ENCODE measurements at places on chromosomes 7 and 10.

GRCh38 chr10:43749145-43749576 lies 100.5 kb upstream of the ZNF32 start:
- no peak for DNase-seq

- DNase-seq, result no peak
Observed at GRCh38 chr10:62614389-62615157, 189.9 kb upstream of the ADO start.

- DNase-seq, result no peak
Observed at GRCh38 chr7:53397911-53398310, 362.5 kb downstream of the POM121L12 start.

DNA sequence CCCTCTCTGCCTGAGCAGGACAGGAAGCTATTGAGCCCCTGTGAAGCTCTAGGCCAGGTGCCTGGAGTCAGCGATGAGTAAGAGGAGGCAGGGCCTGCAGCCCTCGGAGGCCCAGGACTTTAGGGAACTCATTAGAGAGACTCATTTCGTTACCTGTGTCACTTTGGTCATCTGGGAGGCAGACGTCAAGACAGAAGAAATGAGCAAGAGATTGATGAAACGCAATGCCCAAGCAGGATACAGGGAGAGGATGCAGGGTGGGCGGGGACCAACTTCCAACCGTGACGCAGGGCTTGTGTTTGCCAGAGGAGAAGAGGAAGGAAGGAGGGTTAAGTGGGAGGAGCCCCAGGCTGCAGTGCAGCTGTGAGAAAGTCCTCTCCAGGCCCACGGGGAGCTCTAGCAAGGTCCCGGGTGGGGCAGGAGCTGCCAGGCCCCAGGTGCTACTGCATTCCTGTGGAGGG lies 26.4 kb upstream of the GNA12 start:
- DNase-seq, result no peak

DNA sequence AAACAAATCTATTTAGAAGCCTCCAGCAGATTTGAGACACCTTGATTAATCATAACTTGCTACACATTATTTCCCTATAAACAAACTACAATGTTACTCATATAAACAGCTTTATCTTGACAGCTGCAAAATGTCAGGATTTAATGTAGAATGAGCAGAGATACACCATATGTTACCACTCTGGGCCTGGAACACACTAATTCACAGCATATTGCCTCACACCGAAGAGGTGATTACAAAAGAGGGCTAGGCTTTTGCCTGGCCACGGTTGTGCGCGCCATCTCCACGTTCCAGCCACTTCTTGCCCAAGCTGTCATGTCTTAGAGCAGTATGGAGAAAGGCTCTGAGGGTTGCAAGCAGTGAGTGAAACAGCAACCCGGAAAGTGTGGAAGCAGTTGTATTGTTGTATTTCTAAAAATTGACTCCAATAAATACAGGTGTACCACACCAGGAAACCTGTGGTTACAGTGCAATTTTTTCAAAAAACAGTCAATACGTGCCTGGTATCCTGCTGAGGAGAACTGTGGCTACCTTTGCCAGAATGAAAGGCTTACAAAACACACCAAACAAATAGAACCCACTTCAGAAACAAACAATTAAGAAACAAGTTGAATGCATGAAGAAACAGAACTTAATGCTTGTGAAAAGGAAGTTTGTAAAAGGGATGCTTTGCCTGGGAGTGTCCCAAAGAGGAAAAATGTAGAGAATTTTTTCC lies 498.1 kb downstream of the PLXNA4 start:
- DNase-seq, result no peak

DNA sequence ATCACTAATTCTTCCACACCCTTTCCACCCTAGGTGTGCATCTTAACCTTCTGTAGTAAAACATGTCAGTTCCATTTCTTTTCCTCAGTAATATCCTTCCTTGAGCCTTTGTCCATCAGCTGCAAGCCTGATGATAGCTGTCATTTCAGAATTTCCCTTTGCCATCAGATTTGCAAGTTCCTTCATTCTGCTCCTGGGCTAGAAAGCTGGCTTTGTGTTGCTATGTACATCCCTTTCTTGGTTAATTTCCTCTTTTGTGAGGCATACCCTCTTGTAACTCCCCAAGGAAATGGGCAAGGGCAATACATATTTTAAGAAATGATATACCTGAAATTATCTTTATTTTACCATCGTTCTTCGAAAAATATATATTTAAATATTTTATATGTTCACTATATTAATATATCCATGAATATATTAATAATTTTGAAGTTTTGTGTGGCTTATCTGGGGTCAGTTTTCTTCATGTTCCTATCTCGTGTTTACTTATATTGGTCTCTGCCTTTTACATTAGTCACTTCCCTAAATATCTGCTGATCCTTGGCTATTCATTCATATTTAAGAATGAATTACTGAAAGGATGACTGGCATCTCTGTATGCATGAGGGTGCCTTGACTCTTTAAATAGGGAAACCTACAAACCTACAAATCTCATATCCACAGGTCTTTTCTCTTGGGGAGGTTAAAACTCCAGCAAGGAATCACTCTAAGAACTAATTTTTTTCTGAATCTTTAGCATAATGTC lies 143.8 kb downstream of the ZNF22 start:
- DNase-seq, result no peak

DNA sequence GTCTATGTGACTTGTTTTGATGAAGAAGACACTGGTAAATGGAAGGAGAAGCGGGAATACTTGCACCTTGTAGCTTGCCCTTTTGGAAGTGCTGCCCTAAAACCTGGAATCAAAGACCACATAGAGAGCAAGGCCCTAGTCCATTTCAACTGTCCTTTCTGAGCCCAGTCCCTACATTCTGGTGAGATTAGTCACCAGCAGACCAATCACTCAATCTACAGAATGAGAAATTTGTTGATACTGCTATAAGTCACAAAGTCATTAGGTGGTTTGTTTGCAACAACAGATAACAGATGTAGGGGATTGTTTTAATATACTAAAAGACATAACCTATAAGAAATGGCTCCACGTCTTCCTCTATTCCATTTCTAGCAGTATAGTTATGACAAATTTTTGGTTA lies 33.6 kb downstream of the WASL start:
- no peak for DNase-seq

DNA sequence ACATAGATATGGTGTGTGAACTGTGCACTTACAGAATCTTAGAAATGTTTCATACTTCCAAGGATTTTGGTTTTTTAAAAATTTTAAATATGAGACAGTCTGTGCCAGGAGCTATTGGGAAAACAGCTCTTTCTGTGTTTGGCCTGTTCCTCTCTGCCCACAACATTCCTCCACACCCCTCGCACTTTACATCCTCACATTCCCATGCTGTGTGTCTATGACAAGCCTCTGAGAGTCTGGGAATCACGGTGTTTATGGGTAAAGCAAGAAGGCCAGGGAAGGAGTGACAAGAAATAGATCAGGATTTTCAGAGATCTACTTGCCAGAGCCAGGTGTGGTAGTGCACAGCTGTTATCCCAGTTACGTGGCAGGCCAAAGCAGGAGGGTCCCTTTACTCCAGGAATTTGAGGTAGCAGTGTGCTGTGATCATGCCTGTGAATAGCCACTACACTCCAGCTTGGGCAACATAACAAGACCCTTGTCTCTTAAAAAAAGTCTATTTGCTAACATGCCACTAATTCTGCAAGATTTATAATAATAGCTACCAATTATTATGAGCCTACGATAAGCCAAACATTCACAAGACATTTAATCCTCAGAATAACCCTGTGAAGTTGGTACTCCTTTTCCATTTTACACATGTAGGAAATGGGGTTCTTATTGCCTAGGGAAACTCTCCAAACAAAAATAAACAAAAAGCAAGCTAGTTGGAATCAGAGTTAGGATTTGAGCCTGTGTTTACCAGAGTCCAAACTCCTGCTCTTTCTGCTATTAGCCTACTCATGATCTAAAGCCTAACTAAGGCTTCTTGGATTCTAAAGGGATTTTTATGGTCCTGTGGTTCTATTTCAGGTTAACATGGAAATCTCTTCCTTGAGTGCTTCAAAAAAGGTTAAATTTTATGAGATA lies 168.3 kb upstream of the SP8 start:
- DNase-seq, result no peak

- no peak for DNase-seq
Observed at GRCh38 chr7:351256-351655, 61.3 kb downstream of the FOXL3 start.

DNA sequence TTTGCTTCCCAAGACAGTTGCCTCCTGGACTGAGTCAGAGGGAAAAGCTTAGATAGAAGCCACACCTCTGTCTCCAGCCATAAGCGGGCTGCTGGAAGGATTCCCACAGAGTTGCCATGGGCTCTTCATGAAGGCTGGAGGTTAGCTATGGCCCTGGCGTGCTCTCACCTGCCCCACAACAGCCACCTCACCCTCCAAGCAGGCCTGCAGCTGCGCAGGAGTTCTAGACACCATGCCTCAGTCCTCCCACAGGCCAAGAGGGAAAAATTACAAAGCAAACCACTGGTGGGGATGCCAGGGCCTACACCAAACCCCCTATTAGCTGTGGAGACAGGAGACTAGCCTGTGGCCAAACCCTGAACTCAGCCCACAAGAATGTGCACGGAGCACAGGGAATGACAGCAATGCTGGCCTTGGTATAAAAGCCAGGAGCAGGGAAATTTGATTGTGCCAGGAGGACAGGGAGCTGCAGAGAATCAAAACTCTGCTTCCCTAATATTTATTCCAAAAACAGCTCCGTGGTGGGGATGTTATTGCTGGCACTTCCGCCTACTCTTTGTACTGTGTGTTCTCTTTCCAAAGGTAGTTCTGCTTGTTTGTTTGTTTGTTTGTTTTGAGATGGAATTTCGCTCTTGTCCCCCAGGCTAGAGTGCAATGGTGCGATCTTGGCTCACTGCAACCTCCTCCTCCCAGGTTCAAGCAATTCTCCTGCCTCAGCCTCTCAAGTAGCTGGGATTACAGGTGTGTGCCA lies 60.3 kb upstream of the STK17A start:
- DNase-seq, result no peak

- no peak for DNase-seq
Observed at GRCh38 chr7:131493081-131493480, 63.3 kb downstream of the PODXL start.

GRCh38 chr7:64875658-64876406 lies 27.2 kb upstream of the ZNF273 start:
- no peak for DNase-seq

GRCh38 chr10:124086787-124087671 lies 6.4 kb downstream of the CHST15 start:
- DNase-seq, result no peak

- DNase-seq, result no peak
Observed at GRCh38 chr10:49225218-49225876, 37.2 kb upstream of the TMEM273 start.

DNA sequence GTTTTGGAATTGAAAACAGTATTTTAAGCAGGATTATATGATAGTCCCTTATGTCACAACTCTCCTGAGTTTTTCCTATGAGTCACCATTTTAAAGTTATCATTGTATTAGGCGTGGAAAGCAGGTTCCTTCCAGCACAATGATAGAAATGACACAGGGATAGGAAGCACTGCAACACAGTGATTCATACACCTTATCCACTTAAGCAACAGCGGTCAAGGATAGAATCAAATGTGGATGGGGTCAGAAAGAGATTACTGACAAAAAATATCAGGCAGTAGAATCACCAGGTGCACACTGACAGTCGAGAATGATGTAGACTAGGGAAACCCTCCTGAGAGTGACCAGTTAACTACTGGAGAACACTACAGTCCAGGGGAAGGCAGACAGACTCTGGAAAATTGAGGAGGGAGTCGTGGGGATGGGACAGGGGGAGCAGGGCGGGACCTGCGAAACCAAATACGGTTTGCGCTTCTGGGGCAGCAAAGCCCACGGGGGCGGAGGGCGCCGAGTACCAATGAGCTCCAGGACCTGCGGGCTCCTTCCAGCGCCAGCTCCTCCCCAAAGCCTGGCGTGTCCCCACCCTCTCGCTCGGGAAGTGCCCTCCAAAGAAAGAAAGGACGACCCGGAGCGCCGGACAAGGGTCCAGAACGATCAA lies 479 bp downstream of the PNPLA8 start:
- DNase-seq, result no peak

- DNase-seq, result no peak
Observed at GRCh38 chr7:84675633-84676034, 481.0 kb upstream of the SEMA3A start.

- DNase-seq, result no peak
Observed at GRCh38 chr7:136523571-136523970, 344.9 kb upstream of the CHRM2 start.

- no peak for DNase-seq
Observed at GRCh38 chr7:123538897-123539296, 4.5 kb upstream of the IQUB start.

DNA sequence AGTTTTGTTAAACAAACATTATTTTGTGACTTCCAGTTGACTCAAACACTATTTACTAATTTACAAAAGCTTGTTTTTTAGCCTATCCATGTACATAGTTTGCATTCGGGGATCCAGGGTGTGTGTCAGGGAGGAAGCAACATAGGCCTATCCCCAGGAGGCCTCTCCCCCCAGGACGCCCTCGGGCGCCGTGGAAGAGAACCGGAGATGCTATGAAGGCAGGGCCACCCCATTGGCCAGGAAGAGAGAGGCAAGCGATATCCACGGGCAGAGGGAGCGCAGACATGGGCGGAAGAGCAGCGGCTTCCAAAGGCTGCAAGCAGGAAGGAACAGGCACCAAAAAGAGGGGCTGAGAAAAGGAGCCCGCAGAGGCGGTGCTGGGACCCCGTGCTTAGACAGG lies 38.3 kb upstream of the EGFR start:
- no peak for DNase-seq

GRCh38 chr7:131188367-131189339 lies 139.0 kb upstream of the MKLN1 start:
- DNase-seq, result no peak

GRCh38 chr7:49119706-49120105 lies 195.4 kb downstream of the CDC14C start:
- no peak for DNase-seq

DNA sequence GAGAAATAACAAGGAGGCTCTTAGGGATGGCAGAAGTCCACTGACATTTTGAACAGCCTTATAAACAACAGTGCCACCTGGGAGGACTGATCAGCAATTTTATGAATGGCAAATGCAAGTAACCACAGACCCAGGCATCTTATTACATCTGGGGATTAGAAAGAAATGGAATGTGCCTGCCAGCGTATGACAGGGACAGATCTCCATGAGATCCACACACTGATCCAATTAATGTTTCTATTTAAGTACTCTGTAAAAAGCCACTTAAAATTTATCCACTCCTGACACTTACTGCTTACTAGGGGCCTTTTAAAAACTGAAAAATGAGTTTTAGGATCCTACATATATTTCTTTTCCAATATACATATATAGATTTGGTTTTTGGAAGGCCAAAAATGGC lies 28.6 kb downstream of the PARD3 start:
- no peak for DNase-seq

- DNase-seq, result no peak
Observed at GRCh38 chr10:15712883-15713282, 6.8 kb downstream of the ITGA8 start.

DNA sequence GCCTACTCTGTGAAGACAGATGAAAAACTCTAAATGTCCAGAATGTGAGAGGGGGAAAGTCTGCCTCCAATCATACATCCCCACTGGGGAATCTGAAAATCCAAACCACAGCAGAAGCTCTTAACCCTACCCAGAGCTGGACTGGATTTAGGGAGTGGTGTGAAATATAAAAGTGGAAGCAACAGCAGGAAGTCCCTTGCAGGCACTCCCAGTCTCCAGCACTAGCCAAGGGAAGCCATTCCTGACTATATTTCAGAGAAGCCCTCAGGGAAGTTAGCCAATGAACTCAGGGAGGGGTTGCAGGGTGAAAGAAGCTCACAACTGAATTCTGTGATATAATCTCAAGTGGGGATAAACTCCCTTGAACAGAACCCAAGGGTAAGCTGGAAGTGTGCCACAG lies 51.5 kb downstream of the CRPPA start:
- no peak for DNase-seq

Data from hippocampal formation (tissue), 2 donors.